ENCODE measurements at places on chromosomes 1 and 21.
A peak's percentile ranks its signal among the peaks of the same experiment; 100 is the strongest.

DNA sequence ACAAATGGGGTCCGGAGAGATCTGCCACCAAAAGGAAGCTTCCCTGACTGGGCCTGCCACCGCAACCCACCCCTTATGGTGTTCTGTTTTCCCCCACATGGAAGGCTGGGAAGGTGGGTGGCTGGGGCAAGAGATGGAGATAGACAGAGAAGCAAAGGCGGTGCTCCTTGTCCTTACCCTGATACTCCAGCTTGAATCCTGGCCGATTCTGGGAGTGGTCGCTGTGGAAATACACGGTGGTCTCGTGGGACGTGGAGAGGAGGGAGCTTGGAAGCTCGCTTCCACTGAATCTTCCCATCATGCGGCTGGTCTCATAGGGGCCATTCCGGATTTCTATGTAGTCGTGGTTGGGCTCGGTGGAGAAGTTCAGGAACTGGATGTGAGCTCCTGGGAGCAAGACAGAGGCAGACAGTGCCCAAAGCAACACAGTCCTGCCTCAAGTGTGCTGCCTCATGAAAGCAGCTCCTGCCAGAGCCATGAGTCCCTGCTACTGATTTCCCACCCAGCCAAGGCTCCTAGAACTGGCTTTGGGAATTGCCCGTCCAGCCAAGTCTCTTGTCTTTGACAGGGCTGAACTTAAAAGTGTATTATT is 138.5 kb downstream of the ZSCAN20 start:
- DNase-seq, result no peak

- no peak for DNase-seq
These were observed 645.2 kb downstream of the LMO4 start for GRCh38 chr1:87973896-87974295.

DNA sequence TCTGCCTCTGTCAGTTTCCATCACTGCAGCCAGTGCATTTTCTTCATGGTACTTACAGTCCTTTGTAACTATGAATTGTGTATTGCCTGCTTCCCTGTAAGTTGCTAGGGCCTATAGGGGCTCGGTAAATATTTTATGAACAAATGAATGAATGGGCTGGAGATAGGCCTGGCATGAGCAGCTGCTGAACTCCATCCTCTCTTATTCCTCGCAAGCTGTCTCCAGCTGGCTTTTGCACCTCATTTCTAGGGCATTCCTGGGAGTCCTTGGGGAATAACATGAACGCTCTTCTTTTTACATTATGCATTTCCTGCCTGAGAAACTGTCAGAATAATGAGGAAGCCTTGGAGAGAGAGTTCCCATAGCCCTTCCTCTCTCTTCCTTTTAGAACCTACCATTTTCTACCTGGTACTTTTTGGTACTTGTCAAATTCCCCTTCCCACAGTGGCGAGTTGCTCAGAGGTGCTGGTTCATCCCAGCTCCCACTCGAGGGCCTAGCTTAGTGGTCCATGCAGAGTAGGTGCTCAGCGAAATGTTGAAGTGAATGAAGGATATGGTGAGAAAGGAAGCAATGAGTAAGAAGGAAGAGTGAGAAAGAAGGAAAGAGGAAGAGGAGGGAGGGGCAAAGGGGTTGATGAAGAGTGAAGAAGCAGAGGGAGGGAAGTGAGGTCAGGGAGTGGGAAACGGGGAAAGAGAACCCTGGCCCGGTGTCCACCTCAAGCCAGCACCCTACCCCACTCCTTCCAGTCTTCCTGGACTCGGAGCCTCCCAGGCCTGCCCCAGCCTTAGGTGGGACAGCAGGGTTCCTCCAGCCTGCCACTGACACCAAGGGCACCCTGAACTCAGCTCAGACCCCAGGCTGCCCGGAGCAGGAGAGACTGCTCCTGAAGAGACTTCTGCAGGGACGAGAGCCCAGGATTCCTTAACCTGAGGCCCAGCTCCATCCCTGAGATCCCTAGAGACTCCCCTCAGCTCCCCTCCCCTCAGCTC is 29.6 kb downstream of the KCNC4 start:
- no peak for DNase-seq

DNA sequence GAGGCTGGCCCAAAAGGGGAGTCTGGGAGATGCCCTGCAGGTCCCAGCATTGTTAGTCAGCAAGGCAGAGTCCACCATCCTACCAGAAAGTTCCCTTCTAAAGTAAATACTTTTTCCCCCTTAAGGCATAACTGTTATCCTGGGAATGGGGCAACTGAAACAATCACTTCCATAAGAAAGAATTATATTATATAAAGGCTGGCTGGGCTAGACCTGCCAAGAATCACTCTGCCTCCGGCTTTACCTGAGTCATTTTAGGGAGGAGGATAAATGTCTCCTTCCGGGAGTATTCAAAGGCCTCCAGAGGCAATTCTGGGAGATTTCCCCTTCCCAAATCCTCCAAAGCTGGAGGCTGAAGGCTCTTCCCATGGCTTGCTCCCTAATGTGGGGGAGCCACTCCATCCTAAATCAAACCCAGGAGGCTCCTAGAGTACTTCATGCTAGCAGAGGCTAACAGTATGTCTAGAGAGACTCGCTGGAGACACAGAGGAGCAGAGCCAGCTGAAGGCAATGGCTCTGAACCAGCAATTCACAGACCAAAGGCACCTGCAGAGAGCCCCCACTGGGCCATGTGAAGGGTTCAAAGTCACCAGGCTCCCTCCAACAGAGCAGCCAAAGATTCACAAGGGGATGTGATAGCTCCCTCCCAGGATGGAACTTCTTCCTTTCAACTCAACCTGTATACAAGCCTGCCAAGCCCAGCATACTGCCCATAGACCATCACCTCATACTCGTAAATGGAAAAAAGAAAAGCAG is 116.0 kb downstream of the ASTN1 start:
- DNase-seq, result no peak

DNA sequence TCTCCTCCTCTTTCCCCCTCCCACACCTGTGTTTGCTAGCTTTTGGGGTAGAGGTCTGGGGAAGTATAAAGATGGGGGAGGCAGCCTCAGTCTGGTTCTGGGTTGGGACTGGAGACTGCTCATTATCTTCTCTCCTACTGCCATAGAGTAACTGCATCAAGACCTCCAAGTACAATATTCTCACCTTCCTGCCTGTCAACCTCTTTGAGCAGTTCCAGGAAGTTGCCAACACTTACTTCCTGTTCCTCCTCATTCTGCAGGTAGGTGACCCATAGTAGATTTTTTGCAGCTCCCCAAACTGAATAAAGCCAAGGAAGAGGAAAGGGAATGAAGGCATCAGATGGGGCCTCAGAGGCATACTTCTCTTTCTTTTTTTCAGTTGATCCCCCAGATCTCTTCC is 5.3 kb downstream of the ATP8B2 start:
- no peak for DNase-seq

- DNase-seq, result peak; percentile 26
These were observed 32.2 kb upstream of the MED18 start for GRCh38 chr1:28296401-28297261.

DNA sequence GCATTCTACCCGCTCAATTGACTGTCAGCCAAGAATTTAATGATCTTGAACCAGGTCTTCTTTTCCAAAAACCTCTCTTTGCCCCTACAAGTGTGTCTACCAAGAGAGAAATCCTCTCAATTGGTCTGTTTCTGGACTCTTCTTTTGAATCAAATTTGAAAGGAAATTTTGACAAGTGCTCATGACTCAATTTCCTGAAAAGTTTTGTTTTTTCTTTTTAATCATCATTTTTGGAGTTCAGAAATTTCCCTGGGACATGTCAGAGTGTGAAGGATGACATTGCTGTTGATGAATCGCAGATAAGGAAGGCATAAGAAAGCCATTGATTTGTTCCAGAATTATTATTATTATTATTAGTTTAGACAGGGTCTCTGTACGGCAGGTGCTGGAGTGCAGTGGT is 88.2 kb upstream of the AKT3 start:
- no peak for DNase-seq

DNA sequence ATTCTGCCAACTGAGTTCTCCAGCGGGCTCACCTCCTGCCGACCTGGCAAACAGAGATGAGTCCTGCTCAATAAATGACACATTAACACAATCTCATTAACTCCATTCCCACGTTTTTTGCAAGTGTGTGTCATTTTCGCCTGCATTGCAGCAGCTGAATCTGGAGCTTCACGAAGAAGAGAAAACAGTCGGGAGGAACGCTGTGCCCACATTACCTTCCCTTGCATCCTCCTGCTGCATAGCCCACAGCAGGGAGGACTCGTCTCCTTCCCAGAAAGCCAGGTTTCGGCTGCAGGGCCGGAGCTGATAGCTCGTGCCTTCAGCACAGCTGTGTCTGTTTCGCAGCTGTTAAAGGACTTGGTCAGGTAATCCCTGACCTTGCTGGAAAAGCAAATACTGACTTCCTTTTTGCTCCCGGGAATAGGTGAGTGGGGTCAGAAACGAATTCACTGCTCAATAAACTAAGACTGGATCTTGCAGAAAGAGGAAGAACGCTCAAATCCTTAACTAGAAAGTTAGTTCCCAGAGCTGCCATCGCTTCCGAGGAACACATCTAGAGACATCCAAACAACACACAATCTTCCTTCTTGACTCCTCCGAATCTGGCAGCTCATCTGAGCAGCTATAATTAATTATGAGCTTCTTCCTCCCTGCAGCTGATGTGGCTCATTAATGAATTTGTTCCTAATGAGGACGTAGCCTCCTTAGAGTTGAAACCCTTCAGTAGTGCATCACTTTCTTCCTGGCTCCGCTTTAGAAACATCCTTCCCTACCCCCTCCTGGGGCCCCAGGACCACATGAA is 33.0 kb downstream of the KANK4 start:
- DNase-seq, result no peak

DNA sequence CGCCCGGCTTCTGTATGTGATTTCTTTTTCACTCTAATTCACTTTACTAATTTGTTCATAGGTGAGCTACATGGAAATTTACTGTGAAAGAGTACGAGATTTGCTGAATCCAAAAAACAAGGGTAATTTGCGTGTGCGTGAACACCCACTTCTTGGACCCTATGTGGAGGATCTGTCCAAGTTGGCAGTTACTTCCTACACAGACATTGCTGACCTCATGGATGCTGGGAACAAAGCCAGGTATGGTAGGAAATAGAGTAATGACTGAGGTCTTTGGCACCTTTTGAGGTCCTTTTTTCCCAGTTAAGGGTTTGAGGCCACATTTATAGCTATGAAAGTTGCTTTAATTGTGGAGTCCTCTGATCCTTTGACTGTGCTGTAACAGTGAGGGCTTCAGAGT is 56.9 kb downstream of the KIF1B start:
- no peak for DNase-seq

- DNase-seq, result no peak
These were observed 194.6 kb downstream of the PBX1 start for GRCh38 chr1:164753521-164754077.

GRCh38 chr1:162736633-162737067 is 53.9 kb upstream of the HSD17B7 start:
- no peak for DNase-seq

GRCh38 chr21:36738489-36739126 is 39.7 kb downstream of the SIM2 start:
- DNase-seq, result no peak

DNA sequence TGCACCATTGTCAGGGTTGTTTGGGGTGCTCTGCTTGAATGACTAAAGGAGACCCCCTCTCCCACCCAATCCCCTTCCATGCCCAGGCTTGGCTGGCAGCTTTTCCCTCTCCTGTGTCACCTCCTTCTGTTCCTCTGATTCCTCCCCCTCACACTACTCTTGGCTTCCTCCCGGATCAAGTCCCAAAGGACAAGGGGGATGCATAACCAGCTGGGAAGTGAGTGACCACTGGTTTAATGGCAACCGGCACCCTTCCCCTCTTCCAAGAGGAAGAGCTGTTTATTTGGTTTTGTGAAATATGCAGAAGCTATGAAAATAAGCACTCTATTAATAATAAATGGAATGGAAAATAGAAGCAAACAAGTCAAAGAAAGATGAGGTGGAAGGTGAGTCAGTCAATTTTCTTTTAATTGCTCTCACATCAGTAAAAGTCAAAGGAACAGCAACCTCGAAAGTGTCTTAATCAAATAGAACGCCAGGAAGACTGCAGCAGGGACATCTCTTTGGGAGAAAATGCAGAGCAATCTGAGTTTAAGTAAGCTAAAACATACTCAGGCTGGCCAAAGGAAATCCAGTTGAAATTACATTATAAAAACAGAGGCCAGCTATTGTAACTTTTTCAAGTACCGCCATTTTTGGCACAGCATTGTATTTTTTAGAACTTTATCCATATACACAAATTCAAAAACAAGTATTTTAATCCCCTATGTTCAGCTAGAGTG is 322.5 kb downstream of the SIPA1L2 start:
- no peak for DNase-seq

- DNase-seq, result no peak
These were observed 8.5 kb downstream of the DIO1 start for GRCh38 chr1:53902235-53903138.

GRCh38 chr1:165376041-165376810 is 19.7 kb upstream of the LMX1A start:
- peak; percentile 18 for DNase-seq

- no peak for DNase-seq
These were observed 134.9 kb upstream of the MAP1LC3C start for GRCh38 chr1:242133796-242134195.

- DNase-seq, result no peak
These were observed at the start of gene UBASH3A for GRCh38 chr21:42403611-42404231. Gene UBASH3A, plus strand, starts transcription at chr21:42403902. Its CDS starts 44 bp downstream, at chr21:42403946.

DNA sequence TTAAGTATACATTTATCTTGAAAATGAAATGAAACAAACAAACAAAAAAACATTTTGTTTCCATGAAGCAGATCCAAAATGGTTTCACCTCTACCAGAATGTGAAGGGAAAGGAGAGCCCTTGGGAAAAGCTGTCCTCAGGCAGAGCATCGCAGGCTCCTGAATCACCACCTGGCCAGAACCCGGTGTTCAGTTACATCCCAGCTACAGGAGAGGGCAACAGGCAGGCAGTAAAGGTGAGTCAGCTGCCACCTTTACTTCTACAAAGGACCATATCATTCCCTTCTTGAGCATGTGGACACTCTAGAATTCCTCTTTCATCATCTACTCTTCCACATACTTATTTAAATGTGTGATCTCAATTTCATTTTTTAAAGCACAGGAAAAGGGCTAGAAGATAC is 151.2 kb downstream of the PIGK start:
- DNase-seq, result no peak

DNA sequence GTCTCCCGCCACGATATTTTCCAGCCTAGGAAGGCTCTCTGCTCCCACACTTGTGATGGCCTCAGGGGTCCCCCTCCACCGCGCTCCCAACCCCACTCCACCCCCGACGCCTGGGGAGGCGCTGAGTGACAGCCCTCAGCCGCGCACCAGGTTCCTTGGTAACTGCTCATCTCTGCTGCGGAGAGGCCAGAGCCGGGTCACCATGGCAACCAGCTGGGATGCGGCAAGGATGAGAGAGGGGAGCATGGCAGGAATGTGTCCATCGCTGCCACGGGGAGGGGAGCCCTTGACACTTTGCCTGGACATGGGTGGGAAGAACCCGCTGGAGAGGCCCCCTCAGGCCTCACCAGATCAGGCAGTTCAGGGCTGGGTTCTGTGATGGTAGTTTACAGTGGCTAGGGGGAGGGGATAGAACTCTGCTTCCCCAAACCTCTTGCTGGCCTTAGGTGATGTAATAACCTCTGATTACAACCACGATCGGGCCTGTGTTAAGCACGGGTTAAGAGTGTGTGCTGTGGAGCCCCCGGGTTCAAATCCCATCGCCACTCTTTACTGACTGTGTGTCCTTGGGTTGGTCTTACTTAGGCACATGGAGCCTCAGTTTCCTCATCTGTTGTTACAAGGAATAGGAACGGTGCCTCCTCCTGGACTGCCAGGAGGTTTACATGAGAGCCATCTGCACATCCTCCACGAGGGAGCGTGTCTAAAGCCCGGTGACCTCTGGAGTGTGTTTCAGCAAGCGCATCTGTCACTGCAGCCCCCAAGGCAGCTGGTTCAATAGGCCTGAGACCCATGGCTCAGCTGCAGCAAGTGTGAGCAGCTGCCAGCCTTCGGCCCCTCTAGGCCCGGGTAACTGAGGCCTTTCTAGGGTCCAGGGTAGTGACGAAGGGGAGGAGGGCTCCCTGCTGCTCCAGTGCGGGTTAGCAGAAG is 6.3 kb downstream of the KIF17 start:
- DNase-seq, result no peak

All from kidney epithelial cell (primary cell).